ENCODE measurements at places on chromosomes 5 and 9.

DNA sequence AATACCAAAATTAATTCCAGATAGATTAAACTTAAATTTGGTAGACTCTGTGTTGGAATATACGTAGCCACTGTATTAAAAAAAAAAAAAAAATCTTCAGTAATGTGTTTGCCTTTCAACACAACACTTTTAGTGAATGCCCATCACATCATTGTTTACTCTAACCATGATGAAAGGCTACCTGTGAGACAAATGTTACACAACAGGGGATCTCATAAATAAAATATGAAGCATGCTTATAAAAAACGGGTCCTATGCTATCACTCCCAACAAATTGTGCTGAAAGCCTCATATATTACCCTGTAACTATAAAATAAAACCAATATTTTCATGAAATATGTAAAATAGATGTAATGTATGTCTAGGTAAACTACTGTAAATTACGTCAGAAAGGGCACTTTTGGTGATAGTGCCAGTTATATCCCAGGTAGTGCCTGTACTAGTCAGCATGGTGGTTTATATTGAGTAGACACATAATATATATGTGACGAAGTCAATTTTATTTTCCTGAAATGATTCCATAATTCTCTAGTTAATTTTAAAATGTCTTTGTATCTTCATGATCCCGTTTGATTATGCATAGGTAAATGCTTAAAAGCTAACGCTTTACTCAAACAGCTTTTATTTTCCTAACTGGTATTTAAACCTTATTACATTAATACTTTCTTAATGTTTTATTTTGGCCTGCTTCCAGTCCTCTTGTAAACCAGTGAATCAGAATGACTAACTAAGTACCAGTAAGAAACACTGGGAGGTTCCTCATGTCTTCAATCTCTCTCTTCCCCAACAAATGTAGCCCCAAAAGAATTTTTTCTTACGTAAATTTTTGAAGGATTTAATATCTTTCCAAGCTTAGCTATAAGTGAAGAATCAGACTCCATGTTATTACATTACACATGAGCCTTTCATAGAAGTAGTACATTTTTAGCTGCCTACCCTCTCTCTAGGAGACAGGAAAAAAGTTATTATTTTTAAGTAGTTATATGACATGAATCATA, 420.3 kb downstream of the GABRG2 start:
- DNase-seq: no peak

DNA sequence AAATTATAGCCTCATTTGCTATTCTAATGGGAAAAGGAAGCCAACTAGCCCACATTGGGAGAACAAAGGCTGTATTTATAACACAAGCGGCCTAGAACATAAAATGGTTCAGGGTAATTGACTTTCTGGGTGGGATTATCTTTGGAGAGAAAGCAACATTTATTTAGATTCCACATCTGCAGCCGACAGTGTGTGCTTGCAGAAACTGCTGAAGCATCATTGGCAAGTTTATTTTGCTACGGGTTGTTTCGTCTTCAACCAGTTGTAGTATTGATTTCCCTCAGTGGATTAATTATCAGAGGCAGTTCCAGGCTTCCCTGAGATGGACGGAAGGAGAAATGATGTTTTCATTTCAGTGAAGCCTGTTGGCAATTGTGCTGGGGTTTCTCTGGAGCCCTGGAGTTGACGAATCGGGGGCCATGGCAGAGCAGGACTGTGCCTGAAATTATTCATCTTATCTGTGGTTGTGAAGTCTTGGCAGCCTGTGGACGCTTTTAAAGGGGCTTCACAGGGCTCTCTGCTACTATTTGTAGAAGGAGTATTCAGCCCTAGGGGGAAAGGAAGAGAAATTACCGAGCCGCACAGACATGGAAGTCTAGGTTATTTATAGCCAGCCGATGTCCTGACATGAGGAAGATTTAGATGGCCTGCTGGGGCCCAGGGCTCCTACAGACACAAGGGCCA, 290.6 kb upstream of the IRX4 start:
- no peak for DNase-seq

GRCh38 chr5:34522599-34523386, 133.3 kb upstream of the RAI14 start:
- DNase-seq: peak; percentile 94

GRCh38 chr5:142688281-142688989, 2.5 kb upstream of the FGF1 start:
- DNase-seq: no peak

Measured in lung microvascular endothelial cell (primary cell).